ENCODE measurements at places on chromosomes 12 and 14.

DNA sequence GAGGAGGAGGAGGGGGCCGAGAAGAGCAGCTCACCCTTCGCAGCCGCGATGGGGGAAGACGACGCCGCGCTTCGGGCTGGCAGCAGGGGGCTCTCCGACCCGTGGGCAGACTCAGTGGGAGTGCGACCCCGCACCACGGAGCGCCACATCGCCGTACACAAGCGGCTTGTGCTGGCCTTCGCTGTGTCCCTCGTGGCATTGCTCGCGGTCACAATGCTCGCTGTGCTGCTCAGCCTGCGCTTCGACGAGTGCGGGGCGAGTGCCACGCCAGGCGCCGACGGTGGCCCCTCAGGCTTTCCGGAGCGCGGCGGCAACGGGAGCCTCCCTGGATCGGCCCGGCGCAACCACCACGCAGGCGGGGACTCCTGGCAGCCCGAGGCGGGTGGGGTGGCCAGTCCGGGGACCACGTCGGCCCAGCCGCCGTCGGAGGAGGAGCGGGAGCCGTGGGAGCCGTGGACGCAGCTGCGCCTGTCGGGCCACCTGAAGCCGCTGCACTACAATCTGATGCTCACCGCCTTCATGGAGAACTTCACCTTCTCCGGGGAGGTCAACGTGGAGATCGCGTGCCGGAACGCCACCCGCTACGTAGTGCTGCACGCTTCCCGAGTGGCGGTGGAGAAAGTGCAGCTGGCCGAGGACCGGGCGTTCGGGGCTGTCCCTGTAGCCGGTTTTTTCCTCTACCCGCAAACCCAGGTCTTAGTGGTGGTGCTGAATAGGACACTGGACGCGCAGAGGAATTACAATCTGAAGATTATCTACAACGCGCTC is 745 bp downstream of the TRHDE start:
- no peak for DNase-seq

DNA sequence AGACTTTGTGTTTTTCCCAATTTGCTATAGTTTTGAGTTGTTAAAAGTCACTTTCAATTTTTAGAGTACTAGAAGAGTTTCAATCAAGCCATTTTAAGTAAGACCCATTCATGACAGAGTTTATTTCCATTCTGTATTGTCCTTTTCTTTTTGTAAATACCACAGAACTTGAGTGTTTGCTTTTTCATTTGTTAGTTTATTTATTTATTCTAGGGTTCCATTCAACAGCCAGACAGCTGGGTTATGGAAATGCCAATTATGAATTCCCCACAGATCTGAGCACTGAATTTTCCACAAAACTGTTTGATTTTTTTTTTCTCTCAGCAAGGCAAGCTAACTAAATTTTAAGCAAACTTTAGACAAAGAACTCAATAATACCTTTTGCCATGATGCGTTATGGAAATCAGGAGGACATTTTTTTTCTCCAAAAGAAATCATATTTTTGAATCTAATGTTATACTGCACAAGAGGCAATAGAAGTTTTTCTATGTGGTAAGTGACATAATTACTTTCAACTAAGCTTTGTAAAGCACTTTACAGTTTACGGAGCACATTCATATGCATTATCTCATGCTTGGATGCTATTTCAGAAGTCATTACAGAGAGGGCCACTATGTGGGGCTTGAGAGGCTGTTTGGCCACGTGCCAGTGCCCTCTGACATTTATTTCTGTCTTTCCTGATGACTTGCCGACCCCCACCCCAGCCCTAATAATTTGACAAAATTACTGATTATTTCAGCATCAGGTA is 181.5 kb downstream of the VRK1 start:
- DNase-seq: peak; percentile 11

GRCh38 chr14:20803223-20803622 is 579 bp upstream of the RNASE1 start:
- DNase-seq: no peak

- no peak for DNase-seq
Observed at GRCh38 chr12:57046947-57047890, 2.7 kb downstream of the MYO1A start.

GRCh38 chr14:83421711-83422110 is 1888.1 kb upstream of the SEL1L start:
- DNase-seq: no peak

DNA sequence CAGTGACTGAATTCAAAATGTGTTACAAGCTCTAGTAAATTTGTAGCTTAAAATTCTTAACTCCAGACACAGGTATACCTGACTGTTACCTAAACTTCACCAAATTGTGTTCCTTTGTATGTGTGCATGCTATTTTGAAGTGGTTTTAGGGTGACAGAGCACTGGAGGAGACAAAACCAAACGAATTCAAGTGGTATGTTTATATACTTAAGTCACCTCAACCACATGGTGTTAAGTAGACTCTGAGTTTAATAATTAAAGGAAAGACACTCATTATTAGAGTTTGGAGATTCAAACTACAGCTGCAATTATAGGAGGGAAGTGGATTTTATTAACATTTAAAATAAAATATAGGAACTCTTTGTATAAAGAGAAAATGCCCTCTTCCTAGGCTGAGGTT is 84.3 kb downstream of the PLCZ1 start:
- DNase-seq: no peak

DNA sequence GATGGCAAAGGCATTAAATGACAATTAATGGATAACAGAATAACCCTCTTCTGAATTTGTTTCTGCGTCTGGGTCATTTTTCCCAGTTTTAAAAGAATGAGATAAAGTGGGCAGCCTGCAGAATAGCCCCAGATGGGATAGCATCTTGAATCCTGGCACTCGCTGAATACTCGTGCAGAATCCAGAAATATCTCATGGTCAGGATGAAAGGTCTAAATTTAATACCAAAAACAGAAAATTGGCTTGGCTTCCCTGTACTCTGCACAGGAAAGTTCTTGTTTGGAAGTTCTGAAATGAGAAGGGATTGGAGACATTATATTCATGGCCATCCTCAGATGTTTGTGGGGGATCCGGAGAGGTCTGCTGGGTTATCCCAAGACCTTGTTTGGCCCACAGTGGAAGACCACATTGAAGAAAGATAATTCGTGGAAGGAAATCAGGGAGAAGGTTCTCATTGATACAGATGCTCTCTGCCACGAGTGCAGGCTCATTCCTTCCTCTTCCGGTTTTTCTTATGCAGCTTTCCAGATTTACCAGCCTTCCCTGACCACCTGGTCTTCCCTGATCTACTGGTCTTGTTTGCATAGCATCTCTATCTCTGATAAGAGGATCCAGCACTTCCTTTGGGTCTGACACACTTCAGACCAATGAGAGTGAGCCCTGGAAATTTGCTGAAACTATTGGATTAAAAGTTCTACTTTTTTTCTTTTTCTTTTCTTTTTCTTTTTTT is 6.0 kb upstream of the IFT81 start:
- no peak for DNase-seq

GRCh38 chr12:45666816-45667215 is 62.7 kb upstream of the ARID2 start:
- no peak for DNase-seq

GRCh38 chr14:24353559-24354481 is 14.0 kb upstream of the RIPK3 start:
- no peak for DNase-seq

GRCh38 chr14:32397861-32398640 is 69.0 kb downstream of the AKAP6 start:
- DNase-seq: no peak

DNA sequence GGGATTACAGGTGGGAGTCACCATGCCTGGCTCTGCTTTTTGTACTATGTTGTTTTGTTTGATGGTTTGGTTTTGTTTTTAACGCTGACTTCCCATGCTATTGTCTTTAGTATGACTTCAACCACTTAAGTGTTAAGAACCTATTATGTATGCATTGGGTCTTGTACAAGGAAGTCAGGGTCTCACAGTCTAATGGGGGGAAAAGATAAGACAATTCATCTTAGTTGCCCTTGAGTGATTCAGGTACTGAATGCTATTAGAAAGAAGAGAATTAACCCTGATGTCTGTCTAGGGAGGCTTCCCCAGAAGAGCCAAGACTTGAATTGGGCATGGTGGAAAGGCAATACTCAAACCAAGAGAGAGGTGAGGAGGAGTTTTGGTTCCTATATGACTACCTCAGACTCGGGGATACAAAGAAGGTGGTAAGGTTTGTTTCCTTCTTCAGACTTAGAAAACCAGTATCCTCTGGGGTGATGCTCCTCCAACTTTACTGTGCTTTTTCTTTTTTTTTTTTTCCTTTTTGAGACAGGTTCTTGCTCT is 64.6 kb downstream of the SUSD6 start:
- DNase-seq: no peak

Data from NCI-H1417 treated with DMSO at 0.1 percent for 48 hours (cell line).